ENCODE measurements at places on chromosomes 13 and 19.

DNA sequence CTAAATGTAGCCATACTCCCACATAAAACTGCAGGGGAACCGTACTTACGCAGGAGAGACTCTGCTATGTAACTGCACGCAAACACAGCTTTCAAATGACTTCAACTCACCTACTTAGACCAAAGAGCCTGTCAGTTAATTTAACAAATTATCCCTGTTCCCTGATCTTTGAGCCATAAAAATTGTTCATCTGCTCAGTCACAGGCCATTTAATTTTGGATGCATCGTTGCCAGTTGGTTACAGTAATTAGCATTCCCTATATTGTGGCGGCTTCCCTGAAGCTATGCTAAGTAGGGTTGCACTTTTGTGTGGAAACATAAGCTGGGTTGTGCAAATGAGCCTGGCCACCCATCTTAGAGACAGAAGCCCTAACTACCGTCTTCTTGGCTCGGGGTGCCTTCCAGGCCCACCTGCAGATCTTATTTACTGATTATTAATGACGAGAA lies 21.2 kb upstream of the OBI1 start:
- H3K36me3 ChIP-seq: no peaks in the 10 kb centered on the region
- no peak for DNase-seq
- H3K27me3 ChIP-seq: peaks cover 11% of the 10 kb centered on the region
- H3K4me1 ChIP-seq: no peaks in the 10 kb centered on the region
- H3K4me3 ChIP-seq: no peak overlapping the region

DNA sequence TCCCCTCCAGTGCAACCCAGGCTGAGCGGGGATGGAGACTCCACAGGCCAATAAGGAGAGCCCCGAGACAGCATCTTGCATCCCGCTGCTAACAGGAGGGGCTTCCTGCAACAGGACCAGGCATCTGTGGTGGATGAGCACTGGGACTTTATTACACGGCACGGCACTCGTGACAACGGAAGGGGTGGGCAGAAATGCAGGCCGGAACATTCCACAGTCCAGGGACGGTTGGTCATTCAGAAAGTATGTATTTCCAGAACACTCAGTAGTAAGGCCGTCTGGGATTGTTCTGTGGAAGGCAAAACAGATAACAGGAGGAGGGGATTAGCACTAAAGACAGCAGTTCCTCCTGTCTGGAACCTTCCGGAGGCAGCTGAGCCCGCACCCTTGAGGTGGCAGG lies 3.3 kb upstream of the TM6SF2 start:
- H3K27ac ChIP-seq: no peak overlapping the region
- no peak overlapping the region for H3K4me3 ChIP-seq

- H3K36me3 ChIP-seq: no peaks in the 10 kb centered on the region
- peak; percentile 84 for DNase-seq
- H3K27ac ChIP-seq: no peak within 1 kb of the TSS
- peaks cover 9% of the 10 kb centered on the region for H3K4me1 ChIP-seq
- H3K4me3 ChIP-seq: no peak within 1 kb of the TSS
Measured at GRCh38 chr19:40217934-40218890, at the start of gene TTC9B. Gene TTC9B (minus strand): TSS chr19:40218384. CDS start chr19:40218381, 3 bp downstream.

- DNase-seq: no peak
- H3K27me3 ChIP-seq: no peaks in the 10 kb centered on the region
- H3K27ac ChIP-seq: peak overlapping the region; percentile 90
- no peaks in the 10 kb centered on the region for H3K36me3 ChIP-seq
- H3K4me3 ChIP-seq: peak overlapping the region; percentile 55
Measured at GRCh38 chr19:2166741-2167738, 3.3 kb downstream of the DOT1L start.

DNA sequence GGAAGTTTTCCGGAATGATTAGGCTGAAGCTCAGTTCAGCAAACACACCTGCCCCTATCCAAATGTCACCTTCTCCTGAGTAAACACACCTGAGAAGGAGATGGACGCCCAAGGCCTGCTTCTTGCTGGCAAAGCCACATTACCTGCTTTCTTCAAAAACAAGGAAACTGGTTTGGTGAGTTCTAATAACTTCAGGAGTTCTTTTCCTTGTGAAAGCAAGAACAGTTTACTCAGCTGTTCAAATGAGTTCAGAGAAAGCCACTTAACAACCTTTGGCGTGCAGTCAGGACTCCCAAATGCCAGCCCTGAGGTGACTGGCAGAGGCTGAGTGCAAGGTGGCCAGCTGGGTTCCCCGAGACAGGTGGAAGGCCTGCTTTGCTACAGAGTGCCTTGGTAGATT lies 160.5 kb downstream of the STK24 start:
- no peak overlapping the region for H3K4me3 ChIP-seq
- no peaks in the 10 kb centered on the region for H3K27me3 ChIP-seq
- DNase-seq: no peak
- H3K36me3 ChIP-seq: peaks cover 73% of the 10 kb centered on the region
- H3K27ac ChIP-seq: no peak overlapping the region

DNA sequence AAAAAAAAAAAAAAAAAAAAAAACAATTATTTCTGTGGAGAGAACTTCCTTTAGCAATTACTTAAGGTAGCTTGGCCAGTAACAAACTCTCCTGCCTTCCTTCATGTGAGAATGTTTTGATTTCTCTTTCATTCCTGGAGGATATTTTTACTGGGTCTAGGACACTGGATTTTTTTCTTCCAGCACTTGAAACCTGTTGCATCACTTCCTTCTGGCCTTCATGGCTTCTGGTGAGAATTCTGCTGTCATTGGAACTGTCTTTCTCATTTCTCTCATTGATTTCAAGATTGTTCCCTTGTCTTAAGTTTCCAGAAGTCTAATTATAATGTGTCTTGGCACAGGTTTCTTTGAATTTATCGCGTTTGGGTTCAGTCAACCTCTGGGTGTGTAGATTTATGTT lies 19.3 kb upstream of the RAB20 start:
- no peaks in the 10 kb centered on the region for H3K27me3 ChIP-seq
- peaks cover 2% of the 10 kb centered on the region for H3K36me3 ChIP-seq
- H3K4me3 ChIP-seq: no peak overlapping the region
- H3K4me1 ChIP-seq: peaks cover 14% of the 10 kb centered on the region
- no peak for DNase-seq

- H3K4me3 ChIP-seq: peak overlapping the region; percentile 57
- H3K4me1 ChIP-seq: peaks cover 30% of the 10 kb centered on the region
- no peak for DNase-seq
- peaks cover 2% of the 10 kb centered on the region for H3K27me3 ChIP-seq
Measured at GRCh38 chr19:48646722-48647216, 782 bp upstream of the CA11 start.

DNA sequence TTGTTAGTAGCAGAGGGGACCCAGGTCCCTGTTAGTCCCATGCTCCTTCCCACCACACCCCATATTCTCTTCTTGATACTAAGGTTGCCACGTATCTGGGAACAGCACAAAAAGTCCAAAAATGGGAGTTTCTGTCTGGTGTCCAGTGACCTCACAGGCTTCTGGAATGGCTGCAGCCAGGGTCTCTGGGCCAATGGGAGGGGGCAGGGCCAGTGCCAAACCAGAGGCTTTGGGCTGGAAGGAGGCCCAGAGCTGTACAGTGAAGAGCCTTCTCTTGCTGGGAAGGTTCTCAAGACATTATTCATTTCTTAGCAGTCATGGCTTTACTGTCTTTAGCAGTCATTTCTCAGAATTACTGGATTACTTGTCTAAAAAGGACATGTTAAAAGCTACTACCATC lies 119.2 kb downstream of the FRY start:
- no peaks in the 10 kb centered on the region for H3K36me3 ChIP-seq
- no peak overlapping the region for H3K4me3 ChIP-seq
- no peak overlapping the region for H3K27ac ChIP-seq
- peaks cover 10% of the 10 kb centered on the region for H3K4me1 ChIP-seq

- no peak for DNase-seq
- H3K27me3 ChIP-seq: no peaks in the 10 kb centered on the region
- peaks cover 9% of the 10 kb centered on the region for H3K4me1 ChIP-seq
- H3K27ac ChIP-seq: no peak overlapping the region
- peaks cover 17% of the 10 kb centered on the region for H3K36me3 ChIP-seq
Measured at GRCh38 chr13:94291631-94292322, 187.7 kb downstream of the DCT start.

DNA sequence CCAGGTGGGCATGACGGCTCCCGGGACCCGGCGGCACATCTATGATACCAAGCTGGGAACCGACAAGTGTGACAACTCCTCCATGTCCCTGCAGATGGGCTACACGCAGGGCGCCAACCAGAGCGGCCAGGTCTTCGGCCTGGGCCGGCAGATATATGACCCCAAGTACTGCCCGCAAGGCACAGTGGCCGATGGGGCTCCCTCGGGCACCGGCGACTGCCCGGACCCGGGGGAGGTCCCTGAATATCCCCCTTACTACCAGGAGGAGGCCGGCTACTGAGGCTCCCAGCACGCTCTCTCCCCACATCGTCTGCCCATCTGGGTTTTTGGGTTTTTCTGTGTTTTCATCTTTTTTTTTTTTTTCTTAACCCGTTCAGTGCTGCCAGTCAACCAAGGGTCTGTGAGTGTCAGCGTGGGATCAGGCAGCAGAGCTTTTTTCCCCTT lies 2.3 kb upstream of the ABCA7 start:
- DNase-seq: no peak
- H3K4me1 ChIP-seq: peaks cover 51% of the 10 kb centered on the region
- H3K27me3 ChIP-seq: no peaks in the 10 kb centered on the region
- H3K36me3 ChIP-seq: peaks cover 17% of the 10 kb centered on the region
- H3K27ac ChIP-seq: peak overlapping the region; percentile 89

DNA sequence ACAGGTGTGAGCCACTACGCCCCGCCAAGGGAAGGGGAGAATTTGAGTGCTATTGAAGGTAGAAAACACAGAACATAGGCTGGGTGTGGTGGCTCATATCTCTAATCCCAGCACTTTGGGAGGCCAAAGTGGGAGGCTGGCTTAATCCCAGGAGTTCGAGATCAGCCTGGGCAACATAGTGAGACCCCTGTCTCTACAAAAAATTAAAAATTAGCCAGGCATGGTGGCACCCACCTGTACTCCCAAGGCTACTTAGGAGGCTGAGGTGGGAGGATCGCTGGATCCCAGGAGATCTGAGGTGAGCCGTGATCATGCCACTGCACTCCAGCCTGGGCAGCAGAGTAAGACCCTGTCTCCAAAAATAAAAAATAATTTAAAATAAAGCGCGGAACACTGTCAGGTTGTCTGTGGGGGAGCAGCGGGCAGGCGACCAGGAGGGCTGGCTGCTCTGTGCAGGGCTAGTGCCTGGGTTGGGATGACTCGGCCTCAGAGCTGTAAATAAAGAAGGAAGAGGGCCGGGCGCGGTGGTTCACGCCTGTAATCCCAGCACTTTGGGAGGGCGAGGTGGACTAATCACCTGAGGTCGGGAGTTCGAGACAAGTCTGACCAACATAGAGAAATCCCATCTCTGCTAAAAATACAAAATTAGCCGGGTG lies 41.0 kb downstream of the LTBP4 start:
- H3K27ac ChIP-seq: peak overlapping the region; percentile 92
- H3K27me3 ChIP-seq: no peaks in the 10 kb centered on the region
- H3K4me1 ChIP-seq: peaks cover 60% of the 10 kb centered on the region
- H3K4me3 ChIP-seq: no peak overlapping the region
- no peak for DNase-seq

DNA sequence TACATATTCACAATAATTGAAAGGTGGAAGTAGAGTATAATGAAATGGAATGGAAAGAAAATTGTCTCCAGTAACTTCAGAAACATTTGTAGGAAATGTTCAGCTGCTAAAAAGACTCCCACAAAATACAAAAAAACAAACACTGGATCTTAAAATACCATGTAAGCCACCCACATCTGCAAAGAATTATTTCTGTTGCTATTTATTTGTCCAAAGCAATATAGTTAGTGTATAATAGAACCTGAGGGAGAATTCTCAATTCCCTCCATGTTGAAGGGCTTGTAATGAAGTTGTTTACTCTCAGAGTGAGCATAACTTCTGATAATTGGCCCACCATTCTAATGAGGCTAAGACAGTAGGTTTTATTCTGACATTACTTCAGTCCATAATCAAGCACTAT lies 37.4 kb upstream of the KLF12 start:
- H3K27ac ChIP-seq: no peak overlapping the region
- H3K4me1 ChIP-seq: peaks cover 9% of the 10 kb centered on the region
- H3K36me3 ChIP-seq: no peaks in the 10 kb centered on the region
- H3K4me3 ChIP-seq: no peak overlapping the region
- DNase-seq: no peak

DNA sequence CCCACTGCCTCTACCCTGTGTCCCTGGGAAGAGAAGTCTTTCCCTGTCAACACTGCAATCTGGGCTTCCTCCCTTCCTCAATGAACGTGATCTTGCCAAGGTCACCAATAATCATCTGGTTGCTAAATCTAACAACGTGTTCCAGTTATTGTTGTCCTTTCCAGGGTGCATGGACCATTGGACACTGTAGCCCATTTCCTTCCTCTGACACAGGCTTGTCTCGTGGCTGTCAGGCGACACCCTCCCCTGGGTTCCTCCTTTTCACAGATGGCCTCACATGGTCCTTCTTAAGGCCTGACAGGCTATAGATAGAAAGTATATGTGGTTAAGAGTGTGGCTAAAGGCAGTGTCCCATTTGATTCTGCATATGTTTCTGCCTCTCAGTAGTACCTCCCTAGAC lies 67.7 kb upstream of the STARD13 start:
- peak overlapping the region; percentile 39 for H3K27ac ChIP-seq
- peaks cover 25% of the 10 kb centered on the region for H3K4me1 ChIP-seq
- DNase-seq: no peak
- H3K36me3 ChIP-seq: no peaks in the 10 kb centered on the region

Measured in osteocyte (in vitro differentiated cells).